Thyroid gland (tissue), 4 donors: ENCODE measurements at places on chromosomes 1 and 21. TPM values are rescaled to one million over a fixed set of nuclear protein-coding genes. Genes with fewer than 3 reads are reported as not detected.
A peak's percentile ranks its signal among the peaks of the same experiment; 100 is the strongest.

- no peaks in the 10 kb centered on the region for H3K27me3 ChIP-seq
- no peak overlapping the region for H3K4me3 ChIP-seq
- H3K36me3 ChIP-seq = no peaks in the 10 kb centered on the region
- H3K4me1 ChIP-seq = no peaks in the 10 kb centered on the region
- DNase-seq = no peak
Observed at GRCh38 chr1:62159940-62160348, 34.7 kb upstream of the L1TD1 start.

DNA sequence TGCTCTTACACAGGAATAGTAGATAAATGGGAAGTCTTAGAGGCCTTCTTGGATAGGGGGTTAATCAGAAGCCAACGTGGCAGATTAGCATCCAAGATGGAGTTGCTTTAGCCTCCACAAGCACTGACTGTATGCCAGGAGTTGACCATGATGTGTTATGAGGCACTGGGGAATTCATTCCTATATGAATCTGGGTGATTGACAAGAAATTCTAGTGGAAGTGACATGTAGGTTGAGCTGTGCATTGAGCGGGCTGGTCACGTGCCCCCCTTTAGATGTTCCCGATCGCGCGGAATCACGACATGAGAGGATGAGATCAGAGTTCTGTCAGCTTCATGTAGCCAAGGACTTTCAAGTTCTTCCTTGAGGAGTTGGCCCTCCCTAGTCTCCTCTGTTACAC, 31.7 kb downstream of the GALNT2 start:
- H3K27me3 ChIP-seq = no peaks in the 10 kb centered on the region
- DNase-seq = no peak
- peaks cover 17% of the 10 kb centered on the region for H3K4me1 ChIP-seq
- no peak overlapping the region for H3K27ac ChIP-seq
- H3K4me3 ChIP-seq = no peak overlapping the region

GRCh38 chr1:202250982-202251381, 57.4 kb downstream of the LGR6 start:
- no peak overlapping the region for H3K4me3 ChIP-seq
- H3K27ac ChIP-seq = no peak overlapping the region
- no peak for DNase-seq
- no peaks in the 10 kb centered on the region for H3K36me3 ChIP-seq
- no peaks in the 10 kb centered on the region for H3K27me3 ChIP-seq

- H3K4me3 ChIP-seq = no peak overlapping the region
- H3K27ac ChIP-seq = no peak overlapping the region
- no peaks in the 10 kb centered on the region for H3K4me1 ChIP-seq
- no peaks in the 10 kb centered on the region for H3K36me3 ChIP-seq
- H3K27me3 ChIP-seq = peaks cover 45% of the 10 kb centered on the region
- DNase-seq = no peak
Observed at GRCh38 chr1:75126611-75127101, 7.5 kb upstream of the LHX8 start.

The CDA gene
- 0.56 TPM for total RNA-seq

- no peak for DNase-seq
- H3K4me3 ChIP-seq = no peak overlapping the region
- H3K36me3 ChIP-seq = no peaks in the 10 kb centered on the region
- no peak overlapping the region for H3K27ac ChIP-seq
- H3K27me3 ChIP-seq = no peaks in the 10 kb centered on the region
Observed at GRCh38 chr21:14492931-14493330, 53.2 kb downstream of the SAMSN1 start.

The LCK gene
- 2.2 TPM for total RNA-seq

DNA sequence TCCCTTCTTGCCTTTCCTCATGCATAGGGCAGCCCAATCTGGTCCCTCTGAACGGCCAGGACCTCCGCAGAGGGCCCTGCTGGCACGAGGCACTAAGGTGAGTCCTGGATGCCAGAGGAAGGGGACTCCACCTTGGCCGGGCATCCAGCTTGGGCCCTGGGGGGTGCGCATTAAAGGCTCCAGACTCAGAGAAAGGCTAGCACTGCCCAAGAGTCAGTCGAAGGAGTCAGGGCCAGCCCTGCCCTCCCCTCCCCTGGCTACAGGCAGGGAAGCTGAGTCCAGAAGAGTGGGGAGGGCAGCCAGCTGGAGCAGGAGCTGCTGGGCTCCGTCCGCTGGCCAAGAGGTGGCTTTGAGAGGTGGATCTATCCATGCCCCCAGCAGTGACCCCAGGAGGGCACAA, 2.8 kb upstream of the EFNA4 start:
- no peak overlapping the region for H3K4me3 ChIP-seq
- H3K4me1 ChIP-seq = peaks cover 26% of the 10 kb centered on the region
- no peak overlapping the region for H3K27ac ChIP-seq
- no peaks in the 10 kb centered on the region for H3K27me3 ChIP-seq
- DNase-seq = no peak

The CACNA1S gene
- total RNA-seq = not detected

DNA sequence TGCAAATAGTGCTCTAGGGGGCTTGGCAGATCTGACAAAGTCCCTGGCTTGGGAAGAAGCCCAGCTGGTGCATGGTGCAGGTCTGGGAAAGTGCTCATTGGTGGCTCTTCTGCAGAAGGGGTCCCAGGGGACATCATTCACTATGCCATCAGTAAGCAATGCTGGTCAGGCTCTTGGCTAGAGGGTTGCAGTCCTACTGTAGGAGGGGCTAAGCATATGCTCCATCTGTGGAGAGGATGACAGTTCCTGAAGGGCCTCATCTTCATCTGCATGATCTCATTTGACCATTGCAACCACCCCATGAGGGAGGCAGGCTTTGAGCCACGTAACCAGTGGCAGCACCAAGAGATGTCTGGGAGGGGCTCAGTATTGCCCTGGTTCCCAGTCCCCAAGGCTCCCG, 31.5 kb upstream of the VASH2 start:
- no peak for DNase-seq
- H3K27ac ChIP-seq = no peak overlapping the region
- no peaks in the 10 kb centered on the region for H3K27me3 ChIP-seq
- H3K4me1 ChIP-seq = no peaks in the 10 kb centered on the region
- H3K36me3 ChIP-seq = no peaks in the 10 kb centered on the region
- no peak overlapping the region for H3K4me3 ChIP-seq

- H3K36me3 ChIP-seq = no peaks in the 10 kb centered on the region
- H3K27ac ChIP-seq = no peak overlapping the region
- no peak overlapping the region for H3K4me3 ChIP-seq
- DNase-seq = no peak
- no peaks in the 10 kb centered on the region for H3K27me3 ChIP-seq
Observed at GRCh38 chr1:91582431-91582921, 81.8 kb downstream of the CDC7 start.

- H3K36me3 ChIP-seq = no peaks in the 10 kb centered on the region
- DNase-seq = no peak
- H3K4me3 ChIP-seq = no peak overlapping the region
Observed at GRCh38 chr1:186799689-186800054, 29.1 kb upstream of the PLA2G4A start.

- no peaks in the 10 kb centered on the region for H3K4me1 ChIP-seq
- H3K27me3 ChIP-seq = no peaks in the 10 kb centered on the region
- no peak overlapping the region for H3K4me3 ChIP-seq
- no peak overlapping the region for H3K27ac ChIP-seq
- DNase-seq = no peak
- H3K36me3 ChIP-seq = no peaks in the 10 kb centered on the region
Observed at GRCh38 chr1:89711140-89711778, 78.3 kb downstream of the LRRC8C start.

DNA sequence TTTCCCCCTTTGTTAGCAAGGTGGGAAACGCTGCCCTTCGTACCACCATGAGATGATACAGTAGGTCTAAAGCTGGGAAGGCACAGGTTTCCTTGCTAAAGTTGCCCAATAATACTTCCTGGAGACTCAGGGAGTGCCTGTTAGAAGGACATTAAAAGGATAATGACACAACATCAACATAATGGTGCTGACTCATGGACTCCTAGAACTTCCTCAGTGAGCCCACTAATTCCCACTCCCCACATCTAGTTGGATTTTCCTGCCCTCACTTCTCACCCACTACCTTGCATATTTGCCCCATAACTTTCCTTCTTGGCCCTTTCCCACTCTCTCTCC, 17.5 kb downstream of the CFAP45 start:
- peaks cover 4% of the 10 kb centered on the region for H3K4me1 ChIP-seq
- no peak overlapping the region for H3K27ac ChIP-seq
- H3K4me3 ChIP-seq = no peak overlapping the region
- H3K36me3 ChIP-seq = no peaks in the 10 kb centered on the region
- no peak for DNase-seq

GRCh38 chr1:34851431-34852105, 8.0 kb downstream of the SMIM12 start:
- no peaks in the 10 kb centered on the region for H3K27me3 ChIP-seq
- H3K36me3 ChIP-seq = peaks cover 18% of the 10 kb centered on the region
- DNase-seq = peak; percentile 94
- no peak overlapping the region for H3K4me3 ChIP-seq

DNA sequence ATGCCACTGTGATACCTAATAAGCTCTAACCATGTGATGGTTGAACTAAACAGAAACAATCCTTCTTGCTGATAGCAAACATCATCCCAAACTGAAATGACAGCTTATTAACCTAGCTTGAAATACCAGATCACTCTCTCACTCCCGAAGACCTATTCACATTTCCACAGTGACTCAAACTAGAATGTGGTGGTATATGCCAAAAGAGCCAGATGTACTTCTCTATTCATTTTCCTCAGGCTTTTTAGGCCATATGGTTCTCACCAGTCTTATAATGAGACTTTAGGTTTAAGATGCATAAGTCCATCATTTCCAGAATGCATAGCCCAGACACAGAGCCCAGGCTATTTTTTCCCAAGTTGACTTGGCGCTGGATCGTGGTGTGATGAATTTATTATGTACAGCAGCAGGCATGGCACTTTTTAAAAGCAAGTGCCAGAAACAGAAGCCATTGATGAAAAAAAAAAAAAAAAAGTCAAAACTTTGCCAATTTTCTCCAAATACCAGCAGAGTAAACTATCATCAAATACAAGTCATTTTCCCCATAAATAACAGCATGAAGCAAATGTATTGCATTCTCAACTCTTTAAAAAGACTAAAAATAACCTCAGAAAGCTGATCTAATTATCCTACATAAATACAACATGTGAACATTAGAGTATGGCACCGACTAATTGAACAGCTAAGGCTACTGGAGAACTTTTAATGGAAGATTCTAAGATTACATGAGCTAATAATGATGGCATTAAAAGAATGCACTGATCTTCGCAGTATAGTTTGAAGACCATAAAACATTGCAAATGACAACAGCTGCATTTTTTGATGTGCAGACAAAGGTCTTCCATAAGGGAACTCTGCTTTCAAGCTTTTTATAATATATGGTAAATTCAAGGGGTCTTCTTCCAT, 365.4 kb downstream of the LRRIQ3 start:
- no peaks in the 10 kb centered on the region for H3K27me3 ChIP-seq
- no peaks in the 10 kb centered on the region for H3K36me3 ChIP-seq
- H3K4me3 ChIP-seq = no peak overlapping the region
- H3K27ac ChIP-seq = no peak overlapping the region
- no peak for DNase-seq
- no peaks in the 10 kb centered on the region for H3K4me1 ChIP-seq

DNA sequence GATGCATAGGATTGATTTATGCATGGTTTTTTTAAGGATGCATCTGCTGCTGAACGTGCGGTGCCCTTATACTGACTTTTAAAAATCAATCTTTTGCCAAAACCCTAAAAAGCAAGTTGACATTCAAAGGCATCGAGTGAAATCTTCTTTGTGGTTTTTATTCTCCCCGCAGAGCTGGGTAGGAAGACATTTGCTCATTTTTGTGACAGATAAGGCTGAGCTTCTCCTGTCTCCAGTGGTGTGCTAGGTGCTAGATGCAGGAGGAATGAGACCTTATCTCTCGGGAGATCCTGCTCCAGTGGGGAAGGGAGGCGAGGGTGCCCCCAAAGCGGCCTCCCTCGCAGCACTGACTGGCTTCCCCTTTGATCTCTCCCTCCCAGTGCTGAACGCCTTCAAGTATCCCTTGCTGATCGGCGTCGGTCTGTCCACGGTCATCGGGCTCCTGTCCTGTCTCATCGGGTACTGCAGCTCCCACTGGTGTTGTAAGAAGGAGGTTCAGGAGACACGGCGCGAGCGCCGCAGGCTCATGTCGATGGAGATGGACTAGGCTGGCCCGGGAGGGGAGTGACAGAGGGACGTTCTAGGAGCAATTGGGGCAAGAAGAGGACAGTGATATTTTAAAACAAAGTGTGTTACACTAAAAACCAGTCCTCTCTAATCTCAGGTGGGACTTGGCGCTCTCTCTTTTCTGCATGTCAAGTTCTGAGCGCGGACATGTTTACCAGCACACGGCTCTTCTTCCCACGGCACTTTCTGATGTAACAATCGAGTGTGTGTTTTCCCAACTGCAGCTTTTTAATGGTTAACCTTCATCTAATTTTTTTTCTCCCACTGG, 14.9 kb upstream of the CD101 start:
- H3K27ac ChIP-seq = no peak overlapping the region
- no peaks in the 10 kb centered on the region for H3K27me3 ChIP-seq
- no peaks in the 10 kb centered on the region for H3K36me3 ChIP-seq
- DNase-seq = no peak

GRCh38 chr1:247845693-247846017, 4.0 kb upstream of the OR11L1 start:
- H3K36me3 ChIP-seq = no peaks in the 10 kb centered on the region
- no peaks in the 10 kb centered on the region for H3K27me3 ChIP-seq
- H3K4me1 ChIP-seq = peaks cover 43% of the 10 kb centered on the region
- peak; percentile 34 for DNase-seq
- H3K27ac ChIP-seq = peak overlapping the region; percentile 56

DNA sequence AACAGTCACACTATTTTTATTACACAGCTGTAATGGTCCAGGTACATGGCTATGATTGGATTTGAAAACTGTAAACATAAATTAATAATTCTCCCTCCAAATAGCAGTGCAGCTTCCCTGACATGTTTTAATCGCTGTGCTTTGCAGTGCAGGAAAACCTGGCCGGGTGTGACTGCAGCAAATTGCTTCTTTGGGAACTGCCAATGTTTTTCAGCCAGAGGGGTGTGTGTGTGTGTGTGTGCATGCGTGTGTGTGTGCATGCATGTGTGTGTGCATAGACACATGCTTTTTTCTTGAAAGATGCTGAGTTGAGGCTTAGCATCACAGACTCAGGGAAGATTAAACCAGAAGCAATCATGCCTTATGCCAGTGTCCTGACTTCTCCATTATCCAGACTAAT, 231.2 kb downstream of the PRDM2 start:
- no peaks in the 10 kb centered on the region for H3K27me3 ChIP-seq
- no peak for DNase-seq
- no peak overlapping the region for H3K27ac ChIP-seq
- no peaks in the 10 kb centered on the region for H3K36me3 ChIP-seq

GRCh38 chr1:26119892-26120608, 8.4 kb downstream of the PDIK1L start:
- H3K4me3 ChIP-seq = no peak overlapping the region
- no peak overlapping the region for H3K27ac ChIP-seq
- H3K27me3 ChIP-seq = no peaks in the 10 kb centered on the region
- H3K36me3 ChIP-seq = no peaks in the 10 kb centered on the region
- DNase-seq = no peak

The INSRR gene
- not detected for total RNA-seq

DNA sequence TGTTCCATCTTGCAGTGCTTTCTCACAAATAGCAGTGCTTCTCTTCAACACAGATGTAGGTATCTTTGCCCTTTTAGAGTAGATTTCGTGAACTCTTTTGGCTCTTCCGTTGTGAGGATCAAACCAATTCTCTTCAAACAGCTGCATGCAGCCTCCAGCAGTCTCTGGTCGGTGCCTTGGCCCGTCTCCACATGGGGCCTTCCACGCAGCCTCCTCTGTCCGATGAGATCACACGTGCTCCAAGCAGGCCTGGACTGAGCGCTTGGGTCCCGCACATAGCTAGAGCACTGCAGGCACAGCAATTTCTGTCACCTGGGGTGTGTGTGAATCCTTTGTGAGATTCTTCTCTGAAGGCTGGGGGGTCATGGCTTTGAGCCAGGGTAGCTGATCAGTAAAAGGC, 82.8 kb upstream of the KCNE2 start:
- H3K4me3 ChIP-seq = no peak overlapping the region
- no peaks in the 10 kb centered on the region for H3K27me3 ChIP-seq
- H3K4me1 ChIP-seq = peaks cover 3% of the 10 kb centered on the region
- H3K27ac ChIP-seq = no peak overlapping the region

The BSND gene
- not detected for total RNA-seq
